Hematopoietic multipotent progenitor cell treated with erythropoietin and hydrocortisone succinate and interleukin-3 and kit ligand, for 8 days (in vitro differentiated cells): ENCODE measurements at places on chromosomes 11 and 22.

DNA sequence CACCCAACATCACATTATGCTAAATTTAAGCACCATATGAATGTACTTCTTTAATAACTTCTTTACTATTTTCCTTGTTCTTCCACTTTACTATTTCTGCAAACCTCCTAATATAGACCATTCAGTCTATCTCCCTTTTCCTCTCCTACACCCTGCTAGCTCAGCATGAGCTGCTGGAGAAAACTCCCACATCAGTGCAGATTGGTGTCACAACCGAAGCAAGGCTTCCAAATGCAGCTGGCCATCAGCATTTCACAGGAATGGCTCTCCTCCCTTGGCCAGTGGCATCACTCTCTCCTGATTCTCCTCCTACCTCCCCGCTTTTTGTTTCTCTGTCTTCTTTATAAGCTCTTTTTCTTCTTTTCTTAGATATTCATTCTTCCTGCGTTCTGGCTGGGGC lies 118.7 kb upstream of the ZC3H12C start:
- DNase-seq, result no peak

DNA sequence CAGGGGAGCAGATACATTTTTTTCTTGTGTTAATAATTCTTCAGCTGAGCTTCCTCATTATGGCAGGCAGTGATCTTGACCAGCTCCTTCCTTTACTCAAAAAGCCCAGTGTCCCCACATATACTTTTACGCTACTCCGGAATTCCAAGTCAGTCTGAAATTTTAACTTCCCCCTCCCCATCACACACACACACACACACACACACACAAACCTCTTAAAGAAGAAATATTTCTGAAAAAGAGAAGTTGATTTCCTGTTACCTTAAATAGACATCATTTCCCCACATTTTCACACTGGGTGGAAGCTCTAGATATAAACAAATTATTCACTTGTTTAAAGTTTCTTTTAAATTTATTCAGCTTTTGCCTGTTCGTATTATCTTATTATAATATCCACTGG lies 113.9 kb downstream of the DBX1 start:
- no peak for DNase-seq

DNA sequence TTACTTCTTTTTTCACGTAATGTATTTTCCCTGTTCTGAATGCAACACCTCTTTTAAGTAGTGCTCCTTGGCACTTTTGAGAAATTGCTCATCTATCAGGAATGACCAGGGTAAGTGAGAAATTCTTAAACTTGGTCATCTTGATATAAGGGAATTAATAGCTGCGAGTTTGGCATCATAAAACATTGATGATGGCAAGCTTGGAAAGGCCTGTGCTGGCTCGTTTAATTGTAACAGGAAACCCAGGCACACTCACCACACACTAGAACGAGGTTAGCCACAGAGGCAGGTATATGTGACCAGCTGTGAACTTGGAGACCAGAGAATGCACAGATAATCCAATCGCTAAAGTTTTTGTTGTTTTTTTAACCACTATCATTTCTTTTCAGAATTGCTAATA lies 24.3 kb downstream of the FAM118A start:
- no peak for DNase-seq

GRCh38 chr11:70066628-70067027 lies 11.5 kb upstream of the ANO1 start:
- DNase-seq, result no peak

DNA sequence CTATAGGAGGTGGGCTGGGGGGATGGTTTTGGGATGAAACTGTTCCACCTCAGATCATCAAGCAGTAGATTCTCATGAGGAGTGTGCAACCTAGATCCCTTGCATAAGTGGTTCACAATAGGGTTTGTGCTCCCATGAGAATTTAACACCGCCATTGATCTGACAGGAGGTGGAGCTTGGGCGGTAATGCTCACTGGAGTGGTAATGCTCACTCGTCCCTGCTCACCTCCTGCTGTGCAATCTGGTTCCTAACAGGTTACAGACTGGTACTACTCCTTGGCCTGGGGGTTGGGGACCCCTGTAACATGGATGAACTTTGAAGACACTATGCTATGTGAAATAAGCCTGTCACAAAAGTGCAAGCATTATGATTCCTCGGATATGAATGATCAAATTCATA lies 87.0 kb upstream of the CLNS1A start:
- no peak for DNase-seq

DNA sequence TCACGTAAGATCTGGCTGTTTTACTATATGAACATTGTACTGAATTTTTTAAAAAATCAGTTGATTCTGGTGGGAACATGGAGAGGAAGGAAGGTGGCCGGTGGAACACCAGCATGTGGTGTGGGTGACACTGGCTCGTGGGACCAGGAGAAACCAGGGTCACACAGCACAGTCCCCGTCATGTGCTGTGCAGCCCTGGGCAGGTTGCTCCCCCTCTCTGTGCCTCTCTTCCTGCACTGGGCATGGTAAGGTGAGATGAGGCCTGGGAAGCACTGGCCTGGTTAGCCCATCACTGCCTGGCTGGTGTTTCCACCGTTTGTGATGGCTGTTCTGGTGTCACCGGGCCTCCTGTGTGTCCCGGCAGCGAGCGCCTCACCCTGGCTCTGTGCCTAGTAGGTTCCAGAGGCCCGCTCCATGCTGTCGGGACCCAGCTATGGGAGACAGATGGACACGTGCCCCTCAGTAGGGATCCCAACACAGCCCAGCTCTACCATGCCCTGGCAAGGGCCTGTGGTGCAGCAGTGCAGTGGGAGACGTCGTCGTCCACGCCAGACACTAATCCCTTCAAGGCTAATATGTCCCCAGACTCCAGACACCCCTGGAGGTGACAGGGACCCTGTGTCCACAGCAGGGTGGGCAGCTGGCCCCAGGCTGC lies 88.2 kb upstream of the LINC01488 start:
- no peak for DNase-seq

DNA sequence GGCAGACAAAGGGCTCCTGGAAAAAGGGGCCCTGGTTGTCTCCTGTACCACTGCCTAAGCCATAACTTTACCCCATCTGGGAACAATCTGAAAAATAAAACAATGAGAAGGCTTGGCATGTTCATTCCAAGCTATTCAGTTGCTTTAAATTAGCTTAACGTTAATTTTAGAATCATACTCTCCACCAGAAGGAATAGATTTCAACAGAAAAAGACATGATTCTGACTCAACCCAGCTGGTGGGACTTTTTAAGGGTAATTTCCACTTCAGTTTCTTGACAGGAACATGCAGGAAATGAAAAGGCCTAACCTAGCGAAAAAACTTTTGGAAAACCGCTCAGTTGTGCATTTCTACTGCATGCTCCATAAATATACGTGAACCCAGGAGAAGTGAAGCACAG lies 7.9 kb downstream of the SF3A1 start:
- no peak for DNase-seq

DNA sequence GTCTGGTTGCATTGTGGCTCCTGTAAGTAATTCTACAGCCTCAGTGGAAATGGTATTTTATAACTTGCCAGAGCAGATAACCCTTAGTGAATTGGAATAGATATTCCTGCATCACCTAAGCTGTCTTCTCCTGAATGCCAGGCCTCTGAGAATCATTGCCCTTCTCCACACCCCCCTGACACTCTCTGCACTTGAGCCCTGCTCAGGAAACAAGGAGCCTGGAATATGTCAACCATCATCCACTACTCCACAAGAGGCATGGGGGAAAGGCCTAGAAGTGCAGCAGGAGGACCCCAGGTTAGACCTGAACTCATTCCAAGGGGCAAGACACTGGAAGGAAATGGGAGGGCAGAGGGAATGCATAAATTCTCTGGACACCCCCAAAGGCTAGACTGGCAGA lies 72.4 kb downstream of the DSCAML1 start:
- DNase-seq, result no peak

GRCh38 chr11:94855666-94856065 lies 87.5 kb downstream of the AMOTL1 start:
- DNase-seq, result no peak

- DNase-seq, result peak; percentile 72
Observed at GRCh38 chr22:40176921-40177737, 596 bp upstream of the TNRC6B start.
